ENCODE measurements at places on chromosomes 7 and 10.

DNA sequence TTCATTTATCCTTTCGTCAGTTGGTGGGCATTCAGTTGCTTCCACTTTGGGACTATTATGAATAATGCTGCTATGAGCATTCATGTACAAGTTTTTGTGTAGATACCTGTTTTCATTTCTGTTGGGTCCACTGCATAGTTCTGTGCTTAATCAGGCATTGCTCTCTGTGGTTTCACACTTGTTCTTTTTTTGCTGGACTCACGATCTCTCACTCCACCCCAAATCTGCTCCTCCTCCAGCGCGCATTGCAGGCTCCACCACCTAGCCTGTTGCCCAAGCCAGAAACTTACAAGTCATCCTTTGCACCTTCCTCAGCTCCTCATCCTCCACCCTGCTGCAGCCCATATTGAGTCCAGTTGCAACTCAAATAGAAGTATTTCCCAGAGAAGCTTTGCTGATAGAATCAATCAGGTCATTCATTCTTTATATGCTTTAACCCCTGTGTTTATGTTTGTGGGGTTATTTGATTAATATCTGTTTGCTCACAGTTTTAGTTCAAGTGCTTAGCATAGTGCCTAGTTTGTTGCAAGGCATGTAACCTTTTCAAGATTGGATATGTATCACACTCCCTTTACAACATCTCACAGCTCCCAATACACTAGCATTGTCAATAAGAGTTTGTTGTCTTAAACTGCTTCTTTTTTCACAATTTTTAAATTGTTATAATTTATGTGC is 16.6 kb upstream of the AFAP1L2 start:
- DNase-seq: no peak

- no peak for DNase-seq
These were observed 57.5 kb upstream of the MGAM2 start for GRCh38 chr7:142053988-142054387.

- no peak for DNase-seq
These were observed 167.9 kb downstream of the RNF216 start for GRCh38 chr7:5613607-5614006.

DNA sequence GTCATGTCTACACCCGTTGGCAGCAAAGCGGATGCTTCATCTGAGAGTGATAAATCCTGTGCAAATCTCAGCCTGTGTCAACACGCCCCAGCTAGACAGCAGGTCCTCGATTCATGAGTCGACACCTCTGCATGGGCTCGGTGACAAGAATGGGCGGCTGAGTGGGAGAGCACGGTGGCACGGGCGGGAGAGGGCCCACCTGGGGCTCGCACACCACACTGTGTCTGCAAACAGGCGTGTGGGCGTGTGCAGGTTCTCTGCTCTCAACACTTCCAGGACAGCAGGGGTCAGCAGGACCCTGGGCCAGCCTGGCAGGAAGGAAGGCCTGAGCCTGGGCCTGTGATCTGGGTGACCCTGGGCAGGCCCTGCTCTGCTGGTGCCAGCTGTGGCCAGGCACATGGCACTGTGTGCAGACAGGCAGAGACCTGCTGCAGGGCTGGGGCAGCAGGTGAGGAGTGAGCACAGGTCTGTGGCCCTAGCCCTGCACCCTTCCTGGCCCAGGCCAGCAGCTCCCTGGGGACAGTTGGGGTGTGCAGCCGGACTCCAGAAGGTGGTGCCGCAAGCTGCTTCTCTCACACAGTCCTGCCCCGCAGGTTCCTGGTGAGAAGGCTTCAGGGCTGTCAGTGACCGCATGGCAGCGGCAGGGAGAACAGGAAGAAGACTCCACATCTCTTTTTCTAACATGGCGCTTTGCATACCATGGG is 216.4 kb downstream of the ELFN1 start:
- no peak for DNase-seq

GRCh38 chr7:46239846-46240245 is 318.8 kb upstream of the IGFBP3 start:
- no peak for DNase-seq

GRCh38 chr7:83684928-83685327 is 36.0 kb upstream of the SEMA3E start:
- DNase-seq: no peak

DNA sequence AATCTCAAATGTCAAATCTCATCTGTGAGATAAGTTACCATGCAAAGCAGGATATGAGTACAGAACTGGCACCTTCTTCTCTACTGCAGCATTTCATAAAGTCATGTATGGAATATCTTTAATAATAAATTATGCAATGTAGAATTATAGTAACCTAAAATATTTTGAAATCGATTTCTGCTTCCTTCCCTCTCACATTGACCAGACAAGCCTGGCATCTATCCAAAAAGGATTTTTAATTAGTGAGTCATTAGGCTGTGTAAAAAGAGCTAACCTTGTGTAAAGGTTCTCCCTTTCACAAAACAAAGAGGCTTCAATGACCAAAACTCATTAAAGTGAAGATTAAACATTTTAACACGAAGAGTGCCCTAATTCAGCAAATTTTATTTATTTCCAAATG is 48.8 kb upstream of the EXOC6 start:
- DNase-seq: no peak
